ENCODE measurements at places on chromosomes 13 and 19.

DNA sequence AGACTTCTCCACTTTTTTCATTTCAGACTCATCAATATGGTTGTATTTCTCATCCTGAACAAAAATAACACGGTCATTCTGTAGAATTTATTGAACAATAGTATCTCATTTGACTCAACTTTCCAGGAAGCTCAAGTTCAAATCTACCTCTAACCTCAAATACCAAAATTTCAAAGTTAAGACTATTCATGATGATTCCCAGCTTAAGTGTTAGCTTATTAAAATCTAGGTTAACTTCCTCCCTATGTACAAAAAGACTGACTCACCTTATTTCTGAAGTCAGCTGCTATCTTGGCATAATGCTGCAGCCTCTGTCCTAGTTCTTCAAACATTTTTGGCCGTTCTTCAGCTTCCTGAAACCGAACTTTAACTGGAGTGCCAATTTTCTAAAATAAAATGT, 23.2 kb downstream of the HSPH1 start:
- no peak for DNase-seq

DNA sequence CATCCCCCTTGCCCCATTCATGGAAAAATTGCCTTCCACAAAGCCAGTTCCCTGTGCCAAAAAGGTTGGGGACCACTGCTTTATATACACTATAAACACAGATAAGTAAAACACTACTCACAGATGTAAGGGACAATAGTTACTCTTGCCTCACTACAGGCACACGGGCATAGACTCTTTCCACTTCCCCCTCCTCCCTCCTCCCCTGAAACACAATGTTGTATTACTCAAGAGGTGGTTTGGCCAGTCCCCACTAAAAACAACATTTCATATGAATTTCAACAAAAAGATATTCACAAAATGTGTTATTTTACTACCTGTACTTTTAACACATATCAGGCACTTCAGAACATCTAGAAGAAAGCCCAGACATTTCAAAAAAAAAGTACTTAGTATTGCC, 45.1 kb downstream of the EPSTI1 start:
- no peak for DNase-seq

DNA sequence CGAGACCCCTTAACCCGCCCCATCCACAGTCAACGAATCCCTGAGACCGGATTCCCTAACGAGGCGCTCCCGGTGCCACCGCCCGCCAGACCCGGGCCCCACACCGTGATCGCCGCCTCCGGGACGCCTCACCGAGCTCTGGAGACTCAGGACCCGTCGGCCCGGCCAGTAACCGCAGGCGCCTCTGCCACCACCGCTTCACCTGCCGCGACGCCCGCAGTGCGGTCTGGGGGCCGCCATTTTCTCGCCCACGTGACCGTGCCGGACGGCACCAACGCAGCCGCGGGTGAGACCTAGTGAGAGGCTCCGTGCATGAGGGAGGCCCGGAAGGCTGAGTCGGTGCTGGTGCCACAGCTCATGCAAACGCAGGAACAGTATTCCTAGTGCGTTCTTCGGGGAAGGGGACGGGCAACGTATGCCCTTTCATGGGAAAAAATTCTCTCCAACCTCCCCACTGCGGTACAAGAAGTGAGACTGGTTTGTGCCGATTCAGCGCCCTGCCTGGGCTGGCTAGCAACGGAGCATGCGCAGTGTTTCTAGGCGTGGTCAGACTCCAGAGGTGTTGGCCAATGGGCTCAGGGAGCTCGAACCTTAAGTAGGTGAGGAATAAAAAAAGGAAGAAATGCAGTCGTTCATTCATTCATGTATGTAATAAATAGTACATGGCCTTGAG, at the start of gene DOHH:
Gene DOHH (minus strand): TSS at position 246 of the 673 bp plus-strand sequence. CDS start 3,860 bp downstream, outside the sequence.
- peak; percentile 95 for DNase-seq

DNA sequence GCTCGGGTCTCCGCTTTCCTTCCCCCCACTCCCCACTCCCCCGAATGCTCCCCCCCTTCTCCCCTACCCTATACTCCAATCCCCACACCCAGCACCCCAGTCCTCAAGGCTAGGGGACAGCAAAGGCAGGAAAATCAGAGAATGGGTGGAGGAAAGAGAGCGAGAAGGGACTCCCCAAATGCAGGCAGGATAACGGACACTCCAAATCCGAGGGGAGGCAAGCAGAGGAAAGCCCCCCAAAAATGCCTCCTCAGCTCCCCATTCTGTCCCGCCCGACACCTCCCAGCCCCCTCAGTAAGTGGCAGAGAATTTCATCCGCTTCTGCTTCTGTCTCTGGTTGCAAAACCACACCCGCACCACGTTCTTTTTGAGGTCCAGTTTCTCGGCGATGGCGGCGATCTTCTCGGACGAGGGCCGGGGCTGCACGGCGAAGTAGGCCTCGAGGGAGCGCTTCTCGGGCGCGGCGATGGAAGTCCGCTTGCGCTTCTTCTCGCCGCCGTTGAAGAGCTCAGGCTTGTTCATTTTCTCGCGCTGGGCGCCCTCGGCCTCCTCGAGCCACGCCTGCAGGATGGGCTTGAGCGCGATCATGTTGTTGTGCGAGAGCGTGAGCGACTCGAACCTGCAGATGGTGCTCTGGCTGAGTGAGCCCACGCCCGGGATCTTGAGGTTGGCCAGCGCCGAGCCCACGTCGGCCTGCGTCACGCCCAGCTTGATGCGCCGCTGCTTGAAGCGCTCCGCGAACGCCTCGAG, 2.1 kb downstream of the POU4F1 start:
- no peak for DNase-seq

DNA sequence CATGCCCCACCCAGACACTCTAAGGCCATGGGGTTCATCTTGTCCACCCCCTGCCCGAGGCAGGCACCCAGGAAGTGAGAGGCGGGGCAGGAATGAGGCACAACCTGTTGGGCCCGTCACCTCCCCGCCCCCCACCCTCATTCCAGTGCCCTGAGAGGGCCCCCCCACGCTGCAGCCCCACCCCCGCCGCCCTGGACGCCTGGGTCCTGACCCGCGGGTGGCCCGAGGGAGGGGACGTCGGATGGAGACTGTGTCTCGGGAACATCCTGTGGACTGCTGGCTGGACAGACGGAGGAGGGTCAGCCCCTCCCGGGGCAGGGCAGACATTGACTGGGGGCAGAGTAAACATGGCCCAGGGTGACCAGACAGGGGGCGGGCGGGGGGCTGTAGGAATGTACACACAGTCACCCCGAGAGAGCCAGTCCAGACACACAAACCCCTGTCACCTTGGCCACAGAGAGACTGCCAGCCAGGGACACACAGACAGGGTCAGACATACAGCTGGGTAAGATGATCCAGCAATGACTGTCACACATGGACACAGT, 7.4 kb upstream of the JUNB start:
- DNase-seq = no peak

- no peak for DNase-seq
Measured at GRCh38 chr19:3932931-3933810, at the start of gene NMRK2. Gene NMRK2, plus strand, starts transcription at chr19:3933069. Its CDS starts 603 bp downstream, at chr19:3933672.

DNA sequence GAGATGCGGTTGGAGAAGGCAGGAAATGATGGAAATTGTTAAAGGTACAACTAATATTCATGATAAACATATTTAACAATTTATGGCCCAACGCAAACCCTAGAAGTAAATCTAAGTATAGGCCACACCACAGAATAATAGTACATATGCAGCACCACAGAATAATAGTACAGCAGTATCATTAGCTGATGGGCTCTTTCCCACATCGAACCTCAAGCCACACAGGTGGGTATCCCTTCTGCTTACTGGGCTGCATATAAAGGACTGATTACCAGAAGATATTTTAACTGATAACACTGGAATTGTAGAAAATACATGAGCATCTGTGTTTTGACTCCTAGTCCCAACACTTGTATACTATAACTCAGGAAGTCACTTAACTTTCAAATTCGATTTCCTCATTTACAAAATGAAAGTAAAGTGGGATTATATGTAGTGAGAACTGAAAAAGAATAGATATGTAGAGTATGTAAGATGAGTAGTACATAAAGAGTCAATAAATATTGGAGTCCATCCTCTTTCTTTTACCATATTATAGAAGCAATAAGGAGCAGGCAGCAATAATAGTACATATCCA, 91.5 kb downstream of the TSC22D1 start:
- no peak for DNase-seq
